Diencephalon (tissue), 1 donor: ENCODE measurements at places on chromosomes 5 and 9. TPM values are rescaled to one million over a fixed set of nuclear protein-coding genes. Genes with fewer than 3 reads are reported as not detected.

GAPT gene
- 0.92 TPM for total RNA-seq

CAMK2A gene
- 59.7 TPM for total RNA-seq

RAD50 gene
- total RNA-seq: 30.4 TPM

EQTN gene
- total RNA-seq: 1.4 TPM

SLC27A6 gene
- 4.6 TPM for total RNA-seq

PALM2AKAP2 gene
- 16.8 TPM for total RNA-seq

ANKRD31 gene
- total RNA-seq: 1.2 TPM

PPP3R2 gene
- total RNA-seq: 0.92 TPM

C1QTNF3 gene
- 16.1 TPM for total RNA-seq

PCDHGA6 gene
- 11.3 TPM for total RNA-seq

MAMDC4 gene
- total RNA-seq: 2.8 TPM

ARHGEF39 gene
- 0.46 TPM for total RNA-seq

NKD2 gene
- 5.3 TPM for total RNA-seq

SETD9 gene
- 4.8 TPM for total RNA-seq

SEMA5A gene
- total RNA-seq: 47.5 TPM

POU4F3 gene
- not detected for total RNA-seq

TAF1L gene
- under 0.01 TPM for total RNA-seq

HAPLN1 gene
- total RNA-seq: 15.9 TPM

PSD2 gene
- 36.9 TPM for total RNA-seq

RFESD gene
- total RNA-seq: 2.3 TPM

SUSD3 gene
- total RNA-seq: 1.4 TPM

TBCA gene
- 133 TPM for total RNA-seq

GBA2 gene
- 60.7 TPM for total RNA-seq

BRD3 gene
- 25.6 TPM for total RNA-seq

TAF11L10 gene
- not detected for total RNA-seq

G3BP1 gene
- 81.0 TPM for total RNA-seq

PDGFRB gene
- total RNA-seq: 28.6 TPM

GFI1B gene
- total RNA-seq: 0.23 TPM

BTNL3 gene
- total RNA-seq: not detected

GRIA1 gene
- 141 TPM for total RNA-seq

DMRT2 gene
- total RNA-seq: 0.23 TPM

SCGB3A2 gene
- total RNA-seq: not detected

DNAI1 gene
- total RNA-seq: 4.4 TPM

HAVCR1 gene
- 0.23 TPM for total RNA-seq

PCDHAC2 gene
- total RNA-seq: 47.1 TPM

QRFP gene
- total RNA-seq: not detected

PCDHGB7 gene
- 18.2 TPM for total RNA-seq

CTXN3 gene
- 8.5 TPM for total RNA-seq

CORO2A gene
- 7.6 TPM for total RNA-seq

WDR70 gene
- 31.1 TPM for total RNA-seq

RAD17 gene
- total RNA-seq: 45.2 TPM

SH3PXD2B gene
- 27.0 TPM for total RNA-seq

ZNF346 gene
- 32.3 TPM for total RNA-seq

CCNI2 gene
- total RNA-seq: 1.8 TPM

SLC46A2 gene
- not detected for total RNA-seq

FGFR4 gene
- total RNA-seq: 1.6 TPM

NIPAL4 gene
- 0.23 TPM for total RNA-seq

PCDHA5 gene
- total RNA-seq: 9.9 TPM

RIMOC1 gene
- total RNA-seq: 37.1 TPM

STC2 gene
- 0.23 TPM for total RNA-seq

PCDHB16 gene
- total RNA-seq: 5.8 TPM

PROB1 gene
- 2.8 TPM for total RNA-seq

PCDHA9 gene
- 11.3 TPM for total RNA-seq

C5orf52 gene
- total RNA-seq: not detected

SHISAL2B gene
- 0.92 TPM for total RNA-seq

MIGA2 gene
- 23.8 TPM for total RNA-seq

ANKRD20A1 gene
- total RNA-seq: 19.4 TPM
